Activated CD4-positive, alpha-beta T cell treated with anti-CD3 and anti-CD28 coated beads, Interleukin-2, amount 10 ng/mL, durations not matched to agents 7 days and 5 days (primary cell): ENCODE measurements at places on chromosomes 6 and 20. TPM values are rescaled to one million over a fixed set of nuclear protein-coding genes. Genes with fewer than 3 reads are reported as not detected.

GRCh38 chr20:48230216-48230615 is 444.9 kb upstream of the SULF2 start:
- H3K27me3 ChIP-seq = peaks cover 2% of the 10 kb centered on the region
- no peak for DNase-seq
- peaks cover 2% of the 10 kb centered on the region for H3K4me1 ChIP-seq
- H3K36me3 ChIP-seq = no peaks in the 10 kb centered on the region
- no peak overlapping the region for H3K27ac ChIP-seq
- H3K4me3 ChIP-seq = no peak overlapping the region

The GNAS-AS1 gene
- 1.5 TPM for total RNA-seq

The ZNF391 gene
- total RNA-seq = 2.0 TPM

GRCh38 chr20:9035126-9035525 is 33.8 kb upstream of the PLCB4 start:
- H3K36me3 ChIP-seq = no peaks in the 10 kb centered on the region
- no peak overlapping the region for H3K27ac ChIP-seq
- no peaks in the 10 kb centered on the region for H3K4me1 ChIP-seq
- H3K27me3 ChIP-seq = no peaks in the 10 kb centered on the region

GRCh38 chr6:98828941-98829411 is 5.4 kb upstream of the POU3F2 start:
- peaks cover 91% of the 10 kb centered on the region for H3K27me3 ChIP-seq
- H3K4me1 ChIP-seq = peaks cover 40% of the 10 kb centered on the region
- no peak overlapping the region for H3K4me3 ChIP-seq
- H3K36me3 ChIP-seq = no peaks in the 10 kb centered on the region

DNA sequence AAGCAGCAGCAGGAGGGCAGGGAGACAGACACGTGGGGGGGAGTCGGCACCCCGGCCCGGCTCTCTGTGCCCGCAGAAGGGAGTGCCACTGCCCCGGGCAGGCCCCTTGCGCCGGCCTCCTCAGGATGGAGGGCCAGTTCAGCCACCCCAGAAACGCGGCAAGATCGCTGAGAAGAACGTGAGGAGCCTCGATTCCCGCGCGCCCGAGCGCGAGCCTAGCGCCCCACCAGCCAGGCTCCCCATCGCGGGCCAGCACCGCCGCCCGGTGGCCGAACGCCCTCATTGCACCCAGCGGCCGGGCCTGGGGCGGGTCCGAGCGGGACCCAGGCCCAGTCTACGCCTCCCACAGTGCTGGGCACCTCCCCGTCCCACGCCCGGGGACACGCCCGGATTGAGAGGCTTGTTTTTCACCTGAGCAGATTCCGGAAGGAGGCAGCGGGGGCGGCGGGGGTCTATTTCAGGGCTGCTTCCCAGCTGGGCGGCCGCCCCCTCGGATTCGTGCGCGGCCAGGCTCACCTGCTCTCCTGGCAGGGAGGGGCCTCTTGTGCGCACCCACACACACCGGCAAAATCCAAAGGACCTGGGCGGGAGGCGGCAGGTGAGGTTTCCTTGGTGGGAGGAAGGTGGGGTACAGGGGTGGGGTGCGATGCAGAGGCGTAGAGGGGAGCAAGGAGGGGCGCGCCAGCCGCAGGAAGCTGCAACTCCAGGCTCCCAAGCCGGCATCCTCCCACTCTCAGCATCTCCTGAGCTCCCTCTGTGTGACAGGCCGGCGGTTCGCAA is 9.0 kb upstream of the GRM4 start:
- H3K27ac ChIP-seq = no peak overlapping the region
- no peaks in the 10 kb centered on the region for H3K36me3 ChIP-seq
- DNase-seq = peak; percentile 64
- peaks cover 51% of the 10 kb centered on the region for H3K27me3 ChIP-seq
- H3K4me1 ChIP-seq = no peaks in the 10 kb centered on the region

The LY6G6F gene
- not detected for total RNA-seq

DNA sequence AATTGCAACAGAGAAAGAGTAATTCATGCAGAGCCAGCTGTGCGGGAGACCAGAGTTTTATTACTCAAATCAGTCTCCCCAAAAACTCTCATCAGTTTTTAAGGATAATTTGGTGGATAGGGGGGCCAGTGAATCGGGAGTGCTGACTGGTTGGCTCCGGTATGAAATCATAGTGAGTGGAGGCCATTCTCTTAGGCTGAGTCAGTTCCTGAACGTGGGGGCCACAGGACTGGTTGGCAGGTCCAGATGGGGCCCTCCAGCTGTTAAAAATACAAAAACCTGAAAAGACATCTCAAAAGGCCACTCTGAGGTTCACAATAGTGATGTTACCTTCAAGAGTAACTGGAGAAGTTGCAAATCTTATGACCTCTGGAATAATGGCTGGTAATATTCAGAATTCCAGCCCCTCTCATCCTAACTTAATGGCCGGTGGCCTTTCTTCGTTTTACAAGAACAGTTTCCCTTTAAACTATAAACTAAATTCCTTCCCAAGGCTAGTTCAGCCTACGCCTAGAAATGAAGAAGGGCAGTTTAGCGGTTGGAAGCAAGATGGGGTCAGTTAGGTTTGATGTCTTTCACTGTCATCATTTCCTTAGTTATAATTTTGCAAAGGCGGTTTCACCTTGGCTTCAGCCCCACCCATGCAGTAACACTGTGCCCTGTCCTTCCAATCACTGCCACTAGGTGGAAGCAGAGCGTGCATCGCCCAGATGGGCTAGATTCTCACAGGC is 6.8 kb upstream of the MICA start:
- peaks cover 6% of the 10 kb centered on the region for H3K36me3 ChIP-seq
- DNase-seq = peak; percentile 89
- H3K4me3 ChIP-seq = no peak overlapping the region
- peaks cover 3% of the 10 kb centered on the region for H3K27me3 ChIP-seq
- H3K4me1 ChIP-seq = peaks cover 27% of the 10 kb centered on the region

The OSBPL2 gene
- total RNA-seq = 30.2 TPM

DNA sequence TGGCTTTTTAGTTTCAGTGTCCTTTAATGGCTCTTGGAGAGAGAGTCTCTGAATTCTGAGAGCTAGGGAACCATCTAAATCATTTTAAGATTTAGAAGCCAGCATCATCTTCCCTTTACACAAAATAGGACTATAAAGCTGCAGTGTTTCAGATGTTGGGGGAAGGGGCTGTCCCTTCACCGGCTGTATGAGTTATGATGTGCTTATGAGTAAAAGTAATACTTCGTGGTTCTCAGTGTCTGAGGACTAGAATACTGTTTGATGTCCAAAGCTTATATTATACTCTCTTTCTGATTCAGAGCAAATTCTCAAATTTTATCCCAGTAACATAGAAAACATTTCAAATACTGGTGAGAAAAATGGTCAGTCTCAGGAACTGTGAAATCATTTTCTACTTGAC is 63.5 kb upstream of the FAM8A1 start:
- H3K36me3 ChIP-seq = no peaks in the 10 kb centered on the region
- H3K4me3 ChIP-seq = no peak overlapping the region
- H3K27me3 ChIP-seq = peaks cover 14% of the 10 kb centered on the region
- no peaks in the 10 kb centered on the region for H3K4me1 ChIP-seq
- H3K27ac ChIP-seq = no peak overlapping the region

The ZSWIM3 gene
- total RNA-seq = 6.4 TPM

GRCh38 chr6:43738877-43739641 is 31.0 kb upstream of the VEGFA start:
- peaks cover 8% of the 10 kb centered on the region for H3K4me1 ChIP-seq
- no peaks in the 10 kb centered on the region for H3K36me3 ChIP-seq
- no peaks in the 10 kb centered on the region for H3K27me3 ChIP-seq
- no peak for DNase-seq
- H3K27ac ChIP-seq = no peak overlapping the region

- no peak for DNase-seq
- H3K4me3 ChIP-seq = peak overlapping the region; percentile 12
- H3K27ac ChIP-seq = peak overlapping the region; percentile 85
- no peaks in the 10 kb centered on the region for H3K27me3 ChIP-seq
- H3K36me3 ChIP-seq = peaks cover 10% of the 10 kb centered on the region
These were observed 56.4 kb upstream of the TNFAIP3 start for GRCh38 chr6:137810554-137811120.

DNA sequence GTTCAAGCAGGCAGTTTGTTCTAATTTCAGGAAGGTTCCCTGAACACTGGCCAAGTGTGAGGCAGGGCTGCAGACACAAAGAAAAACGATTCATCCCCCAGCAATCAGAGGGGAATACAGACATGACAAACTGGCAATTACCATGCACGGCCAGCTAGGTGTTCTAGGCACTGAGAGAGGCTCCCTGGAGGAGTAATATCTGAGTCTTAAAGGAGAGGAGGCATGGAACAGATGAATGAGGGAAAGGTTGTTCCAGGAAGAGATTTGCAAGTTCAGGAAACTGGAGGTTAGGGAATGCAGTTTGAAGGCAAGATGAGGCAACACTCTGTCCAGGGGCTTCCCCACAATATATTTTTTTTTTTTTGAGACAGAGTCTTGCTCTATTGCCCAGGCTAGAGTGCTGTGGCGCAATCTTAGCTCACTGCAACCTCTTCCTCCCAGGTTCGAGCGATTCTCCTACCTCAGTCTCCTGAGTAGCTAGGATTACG is 11.1 kb downstream of the RRAGD start:
- H3K27me3 ChIP-seq = no peaks in the 10 kb centered on the region
- H3K4me1 ChIP-seq = peaks cover under 1% of the 10 kb centered on the region
- no peak overlapping the region for H3K27ac ChIP-seq
- H3K36me3 ChIP-seq = no peaks in the 10 kb centered on the region
- DNase-seq = no peak
- no peak overlapping the region for H3K4me3 ChIP-seq

The PPP2R5D gene
- 68.1 TPM for total RNA-seq

- DNase-seq = no peak
- no peak overlapping the region for H3K4me3 ChIP-seq
- H3K36me3 ChIP-seq = peaks cover 30% of the 10 kb centered on the region
- H3K4me1 ChIP-seq = peaks cover 44% of the 10 kb centered on the region
- no peaks in the 10 kb centered on the region for H3K27me3 ChIP-seq
These were observed 8.3 kb downstream of the FAM83D start for GRCh38 chr20:38934530-38934929.

The CST5 gene
- not detected for total RNA-seq

The ELOVL2 gene
- not detected for total RNA-seq

GRCh38 chr20:16388731-16389130 is 184.5 kb downstream of the KIF16B start:
- DNase-seq = no peak
- no peak overlapping the region for H3K27ac ChIP-seq
- no peaks in the 10 kb centered on the region for H3K4me1 ChIP-seq
- no peaks in the 10 kb centered on the region for H3K36me3 ChIP-seq
- H3K27me3 ChIP-seq = no peaks in the 10 kb centered on the region
- H3K4me3 ChIP-seq = no peak overlapping the region

DNA sequence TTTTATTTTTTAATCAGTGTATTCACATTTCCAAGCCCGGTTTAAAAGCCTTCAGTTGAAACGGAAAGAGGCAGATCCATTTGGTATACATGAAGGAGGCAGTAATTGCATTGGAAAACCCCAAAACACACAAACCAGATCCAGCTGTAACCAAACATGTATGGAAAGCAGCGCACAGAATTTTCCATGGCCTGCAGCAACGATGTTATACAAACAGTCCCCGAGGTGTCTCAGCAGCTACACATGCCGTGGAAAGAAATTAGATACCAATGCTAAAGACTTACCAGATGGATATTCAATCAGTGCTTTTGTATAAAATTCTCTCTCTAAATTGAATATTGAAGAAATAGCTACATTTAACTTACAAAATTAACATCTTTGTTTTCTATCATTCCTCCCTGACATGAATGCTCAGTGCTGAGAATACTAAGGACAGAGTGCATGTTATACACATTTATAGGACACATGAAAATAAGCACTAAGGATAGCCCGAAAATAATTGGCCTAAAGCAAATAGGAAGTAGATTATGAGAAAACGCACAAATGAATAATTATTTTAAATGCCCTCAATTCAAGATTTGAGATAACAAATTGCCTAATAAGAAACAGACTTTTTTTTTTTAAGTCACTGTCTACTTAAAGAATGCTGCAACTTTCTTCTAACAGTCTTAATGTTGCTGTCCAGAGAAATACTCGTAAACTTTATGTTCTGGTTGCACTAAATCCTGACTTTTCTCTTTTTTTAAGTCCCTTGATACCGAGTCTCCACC is 713.1 kb downstream of the HDGFL1 start:
- no peak overlapping the region for H3K4me3 ChIP-seq
- no peak for DNase-seq
- no peaks in the 10 kb centered on the region for H3K27me3 ChIP-seq
- H3K36me3 ChIP-seq = no peaks in the 10 kb centered on the region
- H3K27ac ChIP-seq = no peak overlapping the region

The PRDM13 gene
- not detected for total RNA-seq

DNA sequence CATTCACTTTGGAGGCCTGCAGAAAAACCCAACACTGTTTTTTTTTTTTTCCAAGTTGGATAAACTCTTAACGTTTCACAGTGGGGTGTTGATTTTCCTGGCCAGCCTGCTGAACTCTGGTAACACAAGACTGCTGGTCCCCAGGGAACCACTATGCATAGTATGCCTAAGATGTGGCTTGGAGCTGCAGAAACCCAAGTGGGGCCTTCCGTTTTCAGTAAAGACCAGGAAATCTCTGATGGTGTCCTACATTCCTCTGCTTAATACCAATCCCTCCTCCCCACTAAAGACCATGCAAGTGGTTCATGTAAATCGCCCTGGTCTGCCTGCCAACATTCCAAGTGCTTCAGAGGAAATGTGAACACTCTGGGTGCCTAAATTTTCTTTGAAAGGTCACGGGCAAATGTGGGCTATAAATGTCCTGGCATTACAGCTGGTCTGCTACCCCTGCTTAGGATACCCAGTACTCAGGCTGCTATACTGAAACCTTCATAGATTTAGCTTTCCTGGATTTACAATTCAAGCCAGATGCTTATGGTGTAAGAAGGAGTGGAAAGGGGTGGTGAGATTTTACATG is 615.4 kb downstream of the MAFB start:
- no peak for DNase-seq
- H3K27me3 ChIP-seq = no peaks in the 10 kb centered on the region
- H3K4me1 ChIP-seq = no peaks in the 10 kb centered on the region
- no peak overlapping the region for H3K4me3 ChIP-seq
- H3K36me3 ChIP-seq = no peaks in the 10 kb centered on the region

DNA sequence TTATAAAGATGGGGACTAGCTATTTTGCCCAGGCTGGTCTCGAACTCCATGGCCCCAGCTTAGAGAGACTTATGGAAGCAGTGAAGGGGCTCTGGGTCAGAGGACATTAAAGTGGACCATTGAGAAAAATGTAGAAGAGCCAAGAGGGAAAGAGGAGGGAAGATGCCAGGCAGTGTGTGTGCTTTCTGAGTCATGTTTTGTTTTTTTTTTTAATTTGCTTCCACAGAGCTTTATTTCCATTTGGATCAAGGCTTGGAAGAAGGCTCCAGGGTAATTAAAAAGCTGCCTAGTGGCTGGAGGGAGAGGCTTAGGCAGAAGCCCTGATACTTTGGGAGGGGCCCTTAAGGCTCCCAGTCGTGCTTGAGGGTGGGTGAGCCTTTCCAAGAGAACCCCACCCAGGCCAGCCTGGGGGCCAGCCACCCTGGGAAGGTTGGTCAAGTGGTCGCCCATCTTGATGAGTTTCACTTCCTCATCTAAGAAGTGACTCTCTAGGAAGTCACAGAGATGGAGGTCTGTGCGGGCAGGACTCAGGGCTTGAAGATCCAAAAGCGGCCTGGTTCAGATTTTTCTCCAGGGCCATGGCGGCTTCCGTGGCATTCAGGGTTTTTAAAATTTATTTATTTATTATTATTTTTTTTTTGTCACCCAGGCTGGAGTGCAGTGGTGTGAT is 3.0 kb upstream of the ZNF335 start:
- H3K27ac ChIP-seq = no peak overlapping the region
- H3K4me1 ChIP-seq = peaks cover 13% of the 10 kb centered on the region
- no peak overlapping the region for H3K4me3 ChIP-seq
- H3K27me3 ChIP-seq = peaks cover 23% of the 10 kb centered on the region
- peaks cover 9% of the 10 kb centered on the region for H3K36me3 ChIP-seq

The TNFAIP3 gene
- 41.8 TPM for total RNA-seq

The HLA-DQB1 gene
- total RNA-seq = 24.1 TPM

The ANKRD66 gene
- not detected for total RNA-seq
